ENCODE measurements at places on chromosomes 1 and 21.

- DNase-seq = no peak
Measured at GRCh38 chr1:83954166-83954823, 44.6 kb downstream of the TTLL7 start.

GRCh38 chr1:11030865-11031264, 16.2 kb downstream of the MASP2 start:
- no peak for DNase-seq

- DNase-seq = no peak
Measured at GRCh38 chr1:105101261-105101660, 1351.6 kb downstream of the AMY1C start.

DNA sequence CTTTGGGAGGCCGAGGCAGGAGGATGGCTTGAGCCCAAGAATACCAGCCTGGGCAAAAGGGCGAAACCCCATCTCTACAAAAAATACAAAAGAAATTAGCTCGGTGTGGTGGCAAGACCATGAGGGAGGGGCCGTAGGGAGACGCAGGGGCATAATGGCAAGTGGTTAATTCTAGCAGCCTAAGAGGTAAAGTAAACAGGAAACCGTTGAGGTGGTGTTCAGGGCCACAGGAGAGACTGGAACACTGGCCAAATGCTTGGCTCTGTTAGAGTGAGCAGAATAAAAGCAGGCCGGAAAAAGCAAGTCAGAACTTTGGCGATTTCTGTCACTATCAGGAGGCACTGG, 89.2 kb downstream of the RIPK4 start:
- no peak for DNase-seq

DNA sequence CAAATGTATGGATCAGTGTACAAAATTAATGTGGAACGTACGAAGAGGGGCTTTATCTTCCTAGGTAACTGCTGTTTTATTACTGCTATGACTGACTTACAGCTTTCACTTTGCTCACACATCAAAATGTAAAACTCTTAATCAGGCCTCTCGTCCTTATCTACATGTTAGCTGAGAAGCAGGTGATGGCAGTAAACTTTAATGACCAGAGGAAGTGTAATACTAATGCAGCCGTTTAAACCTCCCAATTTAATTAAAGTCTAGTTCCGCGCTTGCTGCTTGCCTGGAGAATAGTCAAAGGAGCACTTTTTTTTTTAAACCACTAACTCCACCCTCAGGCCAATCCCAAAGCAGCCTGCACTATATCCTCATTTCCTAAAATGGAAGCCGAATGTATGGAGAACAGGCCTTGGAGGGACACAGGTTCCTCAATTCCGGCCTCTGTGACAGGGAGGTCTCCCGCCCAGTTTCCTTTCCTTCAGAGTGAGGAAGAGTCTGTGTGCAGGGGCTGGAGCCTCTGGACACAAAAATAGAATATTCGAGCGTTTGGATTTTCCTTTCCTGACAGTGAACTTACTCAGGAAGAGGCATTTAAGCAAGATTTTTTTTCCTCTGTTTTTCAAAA, 36.7 kb upstream of the RASAL2 start:
- DNase-seq = no peak

- no peak for DNase-seq
Measured at GRCh38 chr1:246794048-246794827, 70.0 kb downstream of the SCCPDH start.

GRCh38 chr1:48493970-48494769, 22.2 kb upstream of the SPATA6 start:
- no peak for DNase-seq

DNA sequence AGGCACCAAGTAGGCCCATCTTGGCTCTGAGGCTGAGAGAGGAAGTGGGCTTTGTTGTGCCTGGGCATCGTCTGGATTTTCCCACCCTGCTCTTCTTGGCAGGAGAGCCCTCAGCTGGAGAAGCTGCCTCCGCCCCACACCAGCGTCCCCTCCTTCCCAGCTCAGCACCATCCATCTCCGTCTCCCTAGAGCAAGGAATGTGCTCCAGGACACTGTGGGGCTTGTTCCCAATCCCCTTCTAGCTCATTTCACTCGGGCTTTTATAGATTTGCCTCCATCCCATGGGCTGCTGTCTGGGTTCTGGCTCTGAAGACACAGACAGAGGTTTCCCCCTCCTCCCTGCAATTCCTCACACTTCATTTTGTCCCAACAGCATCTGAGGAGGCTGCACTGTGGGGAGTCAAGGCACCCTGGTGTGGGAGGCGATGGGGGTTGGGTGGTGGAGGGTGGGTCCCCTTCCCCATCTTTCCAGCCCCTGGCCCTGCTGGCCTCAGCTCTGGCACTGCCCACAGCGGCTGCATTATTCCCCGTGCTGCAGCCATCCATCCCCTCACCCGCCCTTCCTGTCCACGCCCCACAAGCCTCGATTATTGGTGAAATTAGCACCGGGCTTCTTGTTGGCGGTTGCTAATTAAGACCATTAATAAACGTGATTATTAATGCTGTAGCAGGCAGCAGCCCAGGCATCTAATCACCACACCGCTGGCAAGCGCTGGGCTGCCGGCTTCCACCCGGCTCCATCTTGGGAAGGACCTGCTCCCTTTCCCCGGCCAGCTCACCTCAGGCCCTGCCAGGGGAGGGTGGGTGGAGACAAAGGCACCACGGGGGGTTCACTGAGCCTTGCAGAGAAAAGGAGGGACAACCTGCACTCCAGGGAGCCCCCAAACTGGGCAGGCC, 21.7 kb downstream of the RHBG start:
- DNase-seq = no peak

DNA sequence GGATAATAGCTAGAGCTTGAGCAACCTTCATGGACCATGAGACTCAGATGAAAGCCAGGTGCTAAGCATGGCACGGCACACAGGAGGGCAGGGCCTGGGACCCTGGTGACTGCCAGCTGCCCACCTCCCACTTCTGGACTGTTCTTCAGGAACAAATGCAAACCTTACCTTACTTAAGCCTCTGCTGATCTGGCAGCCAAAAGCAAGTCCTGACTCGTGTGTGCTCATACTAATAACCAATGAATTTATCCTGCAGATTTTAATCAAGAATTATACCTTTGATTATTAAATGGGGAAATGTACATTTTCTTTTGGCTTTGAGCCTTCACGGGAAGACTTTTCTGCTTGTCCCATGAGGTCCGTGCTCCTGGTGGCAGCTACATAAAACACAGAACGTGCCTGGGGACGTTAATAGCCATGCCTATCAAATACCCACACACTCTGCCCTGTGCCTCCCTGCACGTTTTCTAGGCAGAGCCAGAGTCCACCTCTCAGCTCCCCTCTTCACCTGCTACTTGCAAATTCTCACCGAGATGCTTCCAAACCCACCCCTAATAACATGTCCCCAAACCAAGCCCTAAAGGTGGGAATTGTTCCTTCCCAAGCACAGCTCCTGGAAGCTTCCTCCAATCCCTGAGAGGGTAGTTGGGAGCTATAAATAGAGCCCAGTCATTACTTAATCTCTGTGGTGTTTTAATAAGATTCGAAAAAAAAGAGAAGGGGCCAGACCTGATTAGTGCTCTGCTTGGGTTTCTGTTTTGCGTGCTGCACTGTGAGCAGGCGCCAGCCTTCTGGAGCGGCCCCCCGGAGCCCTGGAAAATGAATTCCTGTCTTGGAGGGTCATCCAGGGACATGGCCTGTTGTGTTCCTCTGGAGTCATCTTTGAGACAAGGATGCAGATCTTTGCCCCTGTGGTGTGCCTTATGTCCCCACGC, 33.5 kb downstream of the SLC1A7 start:
- DNase-seq = no peak

DNA sequence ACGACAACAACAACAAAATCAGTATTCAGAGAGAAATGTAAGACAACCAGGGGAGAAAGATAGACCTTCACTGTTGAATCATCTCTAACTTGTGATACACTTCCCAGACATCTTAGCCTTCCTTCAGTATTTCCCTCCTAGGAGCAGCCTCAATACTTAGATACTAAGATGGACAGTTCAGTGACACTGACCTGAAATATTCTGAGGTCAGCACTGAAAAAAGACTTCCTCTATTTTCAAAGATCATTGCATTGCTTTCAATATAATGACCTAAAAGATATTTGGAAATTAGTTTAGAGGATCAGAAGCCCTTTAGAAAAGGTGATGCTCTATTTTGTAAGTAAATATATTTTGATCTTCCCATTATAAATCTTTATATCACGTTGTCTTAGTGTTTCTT, 101.0 kb downstream of the MRPL39 start:
- no peak for DNase-seq

DNA sequence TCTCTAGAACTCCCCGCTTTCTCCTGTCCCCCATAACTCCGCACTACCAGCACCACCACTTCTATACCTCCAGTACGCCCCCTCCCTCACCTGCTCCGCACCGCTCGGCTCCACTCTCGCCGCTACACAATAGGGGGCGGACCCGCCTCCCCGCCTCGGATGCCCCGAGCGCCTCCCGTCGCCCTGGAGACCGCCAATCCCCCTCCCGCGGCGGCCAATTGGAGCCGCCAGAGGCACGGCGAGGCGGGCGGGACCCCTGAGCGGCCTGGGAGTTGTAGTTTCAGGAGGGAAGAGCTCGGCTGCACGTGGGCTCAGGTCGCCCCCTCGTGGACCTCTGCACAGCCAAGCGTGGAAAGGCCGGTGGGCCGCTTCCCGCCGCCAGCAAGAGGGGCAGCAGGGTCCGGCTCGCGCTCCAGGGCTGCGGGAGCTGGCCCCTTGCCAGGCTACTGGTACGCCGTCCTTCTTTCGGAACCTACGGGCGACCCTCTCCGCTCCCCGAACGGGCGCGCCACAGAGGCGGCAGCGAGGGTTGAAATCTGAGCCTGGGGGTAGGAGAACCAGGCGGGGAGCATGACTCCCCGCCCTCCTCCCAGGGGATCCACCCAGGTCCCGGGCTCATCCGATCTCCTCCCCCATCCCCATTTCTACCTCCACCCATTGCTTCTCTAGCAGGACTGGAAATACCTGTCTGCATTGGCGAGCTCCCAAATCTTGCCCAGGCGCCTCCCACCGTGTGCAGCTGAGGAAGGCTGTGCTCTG, at the start of gene IGSF9:
Gene IGSF9, minus strand, starts transcription at position 131 of the 759 bp plus-strand sequence. CDS start 2,159 bp downstream, outside the sequence.
- DNase-seq = peak; percentile 94

GRCh38 chr1:9612871-9613624, 24.3 kb downstream of the TMEM201 start:
- no peak for DNase-seq

DNA sequence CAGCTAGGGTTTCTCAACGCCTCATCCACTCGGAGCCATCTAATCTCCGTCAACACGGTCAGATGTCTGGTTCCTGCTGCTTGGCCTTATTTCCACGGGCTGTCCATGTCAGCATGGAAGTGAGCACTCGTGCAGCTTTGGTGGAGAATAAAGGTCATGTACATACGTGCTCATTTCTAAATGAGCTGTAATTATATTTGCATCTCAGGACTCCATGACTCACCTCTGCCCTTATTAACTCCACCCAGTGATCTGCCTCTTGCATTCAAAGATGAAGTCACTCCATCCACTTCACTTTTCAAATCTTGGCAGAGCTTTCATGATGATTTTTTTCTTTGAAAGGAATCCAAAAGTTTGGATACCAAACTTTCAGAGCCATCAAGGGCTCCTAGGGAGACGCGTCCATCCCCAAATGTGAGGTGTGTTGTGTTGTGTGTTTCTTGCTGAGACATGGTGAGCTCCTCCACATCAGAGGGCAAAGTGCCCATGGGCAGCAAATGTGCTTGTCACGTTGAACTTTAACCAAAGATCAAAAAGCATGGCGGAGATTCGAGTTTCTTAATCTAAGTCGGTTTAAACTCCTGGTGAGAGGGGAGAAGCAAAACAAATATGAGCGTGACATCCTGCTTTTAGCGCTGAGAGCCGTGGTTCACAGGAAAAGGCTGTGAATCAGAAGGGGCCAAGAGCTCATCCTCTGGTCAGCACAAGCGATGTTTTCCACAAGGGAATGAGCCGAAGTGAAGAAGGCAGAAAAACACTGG, 68.6 kb upstream of the ERRFI1 start:
- DNase-seq = no peak

DNA sequence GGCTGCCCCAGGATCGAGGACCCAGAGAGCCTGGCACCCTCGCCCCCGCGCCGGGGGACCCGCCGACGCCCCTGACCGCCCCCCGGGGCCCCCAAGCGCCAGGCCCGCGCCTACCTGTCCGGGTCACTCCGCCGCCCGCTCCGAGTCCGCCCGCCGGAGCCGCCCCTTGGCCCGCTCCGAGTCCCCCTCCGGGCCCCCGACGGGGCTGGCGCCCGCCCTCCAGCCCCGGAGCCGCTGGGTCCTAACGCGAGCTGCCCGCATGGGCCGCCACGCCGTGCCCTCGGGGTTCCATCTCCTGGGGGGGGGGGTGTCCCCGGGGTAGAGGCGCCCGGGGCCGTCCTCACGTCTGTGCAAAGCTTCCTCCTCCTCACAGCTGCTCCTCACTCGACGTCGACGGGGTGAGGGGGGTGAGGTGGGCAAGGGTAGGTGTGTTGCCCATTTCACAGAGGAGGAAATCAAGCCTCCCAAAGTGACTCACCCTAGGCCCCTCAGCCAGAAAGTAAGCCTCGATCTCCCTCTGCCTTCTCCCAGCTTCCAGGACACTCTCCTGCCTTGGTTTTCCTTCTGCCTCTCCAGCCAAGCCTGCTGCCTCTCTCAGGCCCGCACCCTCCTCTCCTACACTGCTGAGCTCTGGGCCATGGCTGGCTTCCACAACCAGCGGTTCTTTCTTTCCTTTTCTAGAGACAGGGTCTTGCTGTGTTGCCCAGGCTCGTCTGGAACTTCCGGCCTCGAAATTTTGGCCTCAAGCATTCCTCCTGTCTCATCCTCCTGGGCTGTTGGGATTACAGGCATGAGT, at the start of gene MFAP2:
Gene MFAP2, minus strand, starts transcription at position 148 of the 796 bp plus-strand sequence. CDS start 2,347 bp downstream, outside the sequence.
- DNase-seq = no peak

DNA sequence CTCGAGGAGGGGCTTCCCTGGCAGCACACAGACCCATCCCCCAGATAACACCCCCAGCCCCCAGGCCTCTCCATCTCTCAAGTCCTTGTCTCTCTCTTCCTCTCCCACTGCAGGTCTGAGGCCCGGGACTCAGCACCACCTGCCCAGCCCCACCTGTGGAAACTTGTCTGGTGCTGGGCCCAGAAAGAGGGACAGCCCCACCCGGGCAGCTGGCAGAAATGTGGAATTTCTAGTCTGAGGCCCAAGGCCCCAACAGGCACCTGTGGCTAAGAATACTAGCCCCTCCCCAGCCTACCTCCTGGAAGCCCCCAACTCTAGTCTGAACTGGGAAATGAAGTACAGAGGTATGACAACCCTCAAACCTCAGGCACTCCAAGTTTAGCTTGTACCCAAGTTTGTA, 15.4 kb downstream of the TTC39A start:
- DNase-seq = no peak

DNA sequence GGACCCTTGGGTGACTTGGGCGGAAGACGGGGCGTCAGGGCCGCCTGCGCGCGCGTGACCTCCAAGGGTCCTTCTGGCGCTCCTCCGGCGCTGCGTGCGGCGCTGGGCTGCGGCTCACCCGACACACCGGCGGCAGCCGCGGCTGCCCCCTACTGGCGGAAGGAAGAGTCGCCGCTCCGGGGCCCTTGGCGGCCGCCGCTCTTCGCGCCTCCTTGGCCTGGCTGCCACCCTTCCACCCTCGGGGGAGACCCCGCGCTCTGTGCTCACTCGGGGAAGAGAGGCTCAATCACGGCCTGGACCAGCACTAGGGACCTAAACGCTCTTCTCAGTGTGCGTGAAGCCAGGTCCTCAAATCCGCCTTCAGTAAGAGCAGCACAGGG, 89.7 kb downstream of the DMRTA2 start:
- DNase-seq = no peak
